ENCODE measurements at places on chromosomes 5 and 9.

- no peak for DNase-seq
Observed at GRCh38 chr9:105854026-105854782, 159.9 kb downstream of the TMEM38B start.

- DNase-seq: no peak
Observed at GRCh38 chr5:132471151-132471907, 19.2 kb downstream of the IRF1 start.

DNA sequence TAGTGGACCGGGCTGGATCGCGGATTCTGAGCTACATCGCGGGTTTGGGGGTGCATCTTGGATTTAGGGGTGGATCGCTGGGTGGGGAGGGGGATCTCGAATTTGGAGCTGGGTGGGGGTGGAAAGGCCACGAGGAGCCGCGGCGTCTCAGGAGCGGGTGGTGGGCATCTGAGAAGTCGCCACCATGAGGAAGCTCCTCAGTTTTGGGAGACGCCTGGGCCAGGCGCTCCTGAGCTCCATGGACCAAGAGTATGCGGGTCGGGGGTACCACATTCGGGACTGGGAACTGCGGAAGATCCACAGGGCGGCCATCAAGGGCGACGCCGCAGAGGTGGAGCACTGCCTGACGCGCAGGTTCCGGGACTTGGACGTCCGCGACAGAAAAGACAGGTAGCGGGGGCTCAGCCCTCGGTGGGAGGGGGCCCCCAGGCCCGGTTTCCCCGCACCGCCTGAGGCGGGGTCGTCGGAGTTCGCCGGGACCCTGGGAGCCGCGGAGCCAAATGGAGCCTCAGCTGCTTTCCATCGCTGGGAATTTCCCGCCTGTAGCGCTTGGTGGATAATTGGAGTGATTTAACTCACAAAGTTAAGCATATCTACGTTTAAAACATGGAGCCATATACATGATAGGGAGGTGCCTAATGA is 376 bp downstream of the ANKRD18B start:
- DNase-seq: no peak

DNA sequence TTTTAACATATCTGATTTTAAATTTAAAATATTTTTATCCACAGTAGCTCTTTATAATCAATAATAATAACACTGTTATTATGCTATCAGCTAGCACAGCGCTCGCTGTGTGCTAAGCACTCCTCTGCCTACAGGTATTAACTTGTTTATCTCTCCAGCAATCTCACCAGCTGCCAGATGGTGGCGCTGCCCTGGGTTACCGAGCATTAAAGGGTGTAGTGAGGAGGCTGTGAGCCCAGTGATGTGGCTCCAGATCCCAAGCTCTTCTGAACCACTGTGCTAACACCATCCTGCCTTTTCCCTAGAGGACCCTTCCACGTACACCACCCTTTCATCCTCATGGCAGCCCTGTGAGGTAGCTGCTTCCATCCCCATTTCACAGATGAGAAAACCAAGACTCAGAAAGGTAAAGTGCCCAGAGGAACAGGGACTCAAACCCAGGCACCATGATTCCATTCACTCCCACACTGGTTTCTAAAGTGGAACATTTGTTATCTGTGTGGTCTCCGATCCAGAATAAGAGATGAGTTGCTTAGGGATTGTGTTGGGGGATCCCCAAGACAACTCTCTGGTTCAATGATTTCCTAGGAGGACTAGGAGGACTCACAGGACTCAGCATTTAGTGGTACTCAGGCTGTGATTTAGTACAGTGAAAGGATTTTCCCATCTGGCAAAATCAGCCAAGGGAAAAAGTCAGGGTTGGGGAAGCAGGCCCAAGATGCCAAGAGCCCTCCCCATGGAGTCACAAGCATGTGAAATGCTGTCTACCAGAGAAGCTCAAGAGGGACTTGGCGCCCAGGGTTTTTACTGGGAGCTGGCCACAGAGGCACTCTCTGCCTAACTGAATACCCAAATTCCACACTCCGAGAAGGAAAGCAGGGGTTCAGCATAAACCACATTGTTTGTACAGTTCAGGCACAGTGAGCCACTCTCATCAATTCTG is 7.0 kb downstream of the IGFBPL1 start:
- DNase-seq: peak; percentile 31

- DNase-seq: no peak
Observed at GRCh38 chr5:138695781-138696180, 57.4 kb upstream of the CTNNA1 start.

DNA sequence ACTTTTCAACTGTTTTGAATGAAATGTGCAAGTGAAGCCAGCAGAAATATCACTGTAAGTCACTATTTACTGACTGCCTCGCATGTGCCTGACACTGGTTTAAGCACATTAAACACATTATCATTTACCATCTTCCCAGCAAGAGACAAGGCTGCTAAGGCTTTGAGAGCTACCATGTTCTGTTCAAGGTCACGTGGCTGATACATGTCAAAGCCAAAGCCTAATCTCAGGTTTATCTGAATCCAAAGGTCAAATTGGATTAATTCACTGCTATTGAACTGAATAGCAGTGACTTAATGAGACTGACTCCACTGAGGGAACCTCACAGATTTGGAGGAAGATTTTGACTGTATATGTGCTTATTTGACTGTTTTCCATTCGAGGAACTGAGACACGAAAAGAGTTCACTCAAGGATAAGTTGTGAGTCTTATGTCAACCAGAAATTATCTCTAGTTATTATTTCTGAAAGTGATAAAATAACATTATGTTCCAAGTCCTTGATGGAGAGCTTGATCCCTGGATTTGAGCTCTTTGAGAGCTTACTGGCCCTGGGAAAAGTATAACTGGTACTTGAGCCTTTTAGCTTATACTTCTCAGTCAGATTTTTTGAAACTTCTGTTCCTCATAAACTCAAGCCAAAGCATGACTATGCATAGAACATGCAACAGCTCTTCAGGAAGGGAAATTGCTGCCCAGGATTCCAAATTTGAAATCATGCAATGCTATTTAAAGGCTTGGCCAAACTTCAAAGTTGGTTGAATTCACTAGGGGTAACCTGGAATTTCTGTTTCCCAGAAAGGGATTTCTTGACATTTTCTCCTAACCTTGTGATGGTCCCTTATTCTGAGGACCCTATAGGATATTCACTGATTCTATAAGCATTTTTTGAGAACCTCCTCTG is 23.4 kb upstream of the ARHGAP26 start:
- DNase-seq: no peak

GRCh38 chr9:112869917-112870316 is 20.8 kb downstream of the SLC46A2 start:
- DNase-seq: no peak

DNA sequence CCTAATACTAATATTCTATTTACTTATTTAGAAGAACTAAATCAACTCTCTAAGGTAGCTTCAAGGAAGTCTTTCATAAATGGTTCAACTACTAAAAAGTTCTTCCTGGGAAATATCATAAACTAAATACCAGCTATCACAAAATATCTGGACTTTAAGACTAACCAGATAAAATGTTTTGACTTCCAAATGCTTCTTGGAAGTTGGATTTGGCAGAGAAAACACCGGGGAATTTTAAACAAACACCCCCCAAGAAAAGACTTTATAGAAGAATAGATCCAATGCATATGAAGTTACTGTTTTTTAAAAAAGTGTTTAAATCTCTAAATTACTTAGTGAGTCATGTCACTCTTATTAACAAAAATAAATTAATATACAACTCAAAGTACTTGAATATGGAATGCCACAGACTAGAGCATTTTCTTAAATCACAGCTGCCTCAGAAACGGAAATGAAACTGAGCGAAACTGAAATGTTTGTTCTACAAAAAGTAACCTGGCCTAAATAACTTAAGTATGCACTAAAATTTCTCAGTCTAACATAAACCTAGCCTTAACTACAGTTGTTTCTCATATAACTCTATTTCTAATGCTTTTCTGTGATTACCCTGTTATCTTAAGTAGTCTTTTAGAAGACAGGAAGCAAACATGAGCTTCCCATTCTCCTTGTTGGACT is 6.8 kb downstream of the ABCA1 start:
- no peak for DNase-seq

DNA sequence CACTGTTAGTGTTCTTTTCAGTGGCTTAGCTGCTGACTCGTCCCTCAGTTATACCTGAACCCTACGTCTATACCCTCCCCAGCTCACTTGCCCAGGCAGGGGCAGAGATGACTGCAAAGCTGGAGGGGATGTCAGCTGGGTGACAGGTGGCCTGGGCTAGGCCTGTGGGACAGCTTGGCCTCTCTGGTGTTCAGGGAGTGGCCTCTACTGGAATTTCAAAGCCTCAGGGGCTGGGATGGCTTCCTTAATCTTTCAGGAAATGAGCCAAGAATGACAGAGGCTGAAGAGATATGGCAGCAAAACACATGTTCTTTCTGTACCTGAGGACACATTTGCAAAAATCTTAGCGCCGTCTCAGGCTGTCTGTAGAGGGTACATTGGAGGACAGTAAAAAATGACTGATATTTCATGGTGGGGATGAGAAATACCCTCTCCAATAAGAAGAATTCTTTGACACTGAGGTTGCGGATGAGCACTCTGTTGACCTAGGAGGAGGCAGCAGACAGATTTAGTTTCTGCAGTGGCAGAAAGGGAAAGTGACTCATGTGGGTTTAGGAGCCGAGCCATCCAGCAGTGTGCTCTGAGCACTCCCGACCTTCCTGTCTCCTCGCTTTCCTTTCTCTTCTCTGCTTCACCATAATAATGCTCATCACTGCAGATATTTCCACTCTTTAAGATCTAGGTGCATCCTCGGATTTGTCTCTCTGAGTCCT is 54.4 kb downstream of the ENTREP1 start:
- DNase-seq: peak; percentile 65

DNA sequence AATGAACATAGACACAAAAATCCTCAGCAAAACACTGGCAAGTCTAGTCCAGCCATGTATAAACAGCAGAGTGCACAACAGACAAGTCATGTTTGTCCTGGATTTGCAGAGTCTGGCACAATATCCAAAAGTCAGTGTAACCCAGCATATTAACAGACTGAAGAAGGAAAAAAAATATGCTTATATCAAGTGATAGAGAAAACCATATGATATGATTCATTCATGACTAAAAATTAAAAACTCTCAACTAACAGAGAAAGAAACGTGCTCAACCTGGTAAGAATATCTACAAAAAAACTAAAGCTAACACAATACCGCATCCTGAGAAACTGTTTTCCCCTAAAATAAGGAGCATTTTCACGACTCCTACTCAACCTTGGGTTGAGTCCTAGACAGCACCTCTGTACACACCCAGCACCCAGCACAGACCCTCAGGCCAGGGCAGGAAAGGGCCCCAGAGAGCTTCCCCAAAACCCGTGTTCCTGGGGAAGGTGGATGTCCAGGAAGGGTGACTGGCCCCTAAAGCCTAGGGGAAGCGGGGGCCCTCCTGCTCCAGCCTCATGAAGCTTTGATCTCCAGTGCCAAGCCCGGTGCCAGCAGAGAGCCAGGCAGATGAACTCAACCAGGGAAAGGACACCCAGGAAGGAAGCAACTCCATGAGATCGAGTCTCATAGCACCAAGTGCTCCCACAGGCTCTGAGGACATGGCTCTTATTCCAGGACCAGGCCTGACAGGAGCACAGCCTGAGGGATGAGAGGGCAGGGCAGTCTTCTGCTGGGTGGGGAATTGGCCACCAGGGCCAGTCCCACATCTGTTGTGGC is 38.9 kb downstream of the ADAMTS2 start:
- DNase-seq: no peak

- no peak for DNase-seq
Observed at GRCh38 chr9:27634879-27635278, 61.6 kb upstream of the C9orf72 start.

- DNase-seq: peak; percentile 52
Observed at GRCh38 chr9:68690088-68690487, 15.0 kb upstream of the PIP5K1B start.

GRCh38 chr5:82334085-82334692 is 56.0 kb upstream of the RPS23 start:
- DNase-seq: no peak

DNA sequence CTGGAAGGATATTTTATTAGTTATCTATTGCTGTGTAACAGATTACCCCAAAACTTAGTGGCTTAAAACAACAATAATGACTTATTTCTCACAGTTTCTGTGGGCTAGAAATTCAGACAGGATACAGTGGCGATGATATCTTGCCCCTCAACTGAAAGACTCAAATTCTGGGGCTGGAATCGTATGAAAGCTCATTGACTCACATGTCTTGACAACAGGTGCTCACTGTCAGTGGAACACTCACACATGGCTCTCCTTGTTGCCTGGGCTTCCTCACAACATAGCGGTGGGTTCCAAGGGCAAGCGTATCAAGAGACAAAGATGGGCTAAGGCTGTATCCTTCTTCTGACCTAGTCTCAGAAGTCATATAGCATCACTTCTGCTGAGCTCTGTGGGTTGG is 3.7 kb upstream of the GNPDA1 start:
- no peak for DNase-seq

- DNase-seq: no peak
Observed at GRCh38 chr9:126926364-126926763, 11.8 kb downstream of the RALGPS1 start.

- peak; percentile 72 for DNase-seq
Observed at GRCh38 chr9:112793213-112793810, 42.8 kb downstream of the SNX30 start.

GRCh38 chr9:133477992-133478850 is 678 bp downstream of the SLC2A6 start:
- DNase-seq: peak; percentile 62

- no peak for DNase-seq
Observed at GRCh38 chr9:19469271-19469670, 60.5 kb downstream of the ACER2 start.

DNA sequence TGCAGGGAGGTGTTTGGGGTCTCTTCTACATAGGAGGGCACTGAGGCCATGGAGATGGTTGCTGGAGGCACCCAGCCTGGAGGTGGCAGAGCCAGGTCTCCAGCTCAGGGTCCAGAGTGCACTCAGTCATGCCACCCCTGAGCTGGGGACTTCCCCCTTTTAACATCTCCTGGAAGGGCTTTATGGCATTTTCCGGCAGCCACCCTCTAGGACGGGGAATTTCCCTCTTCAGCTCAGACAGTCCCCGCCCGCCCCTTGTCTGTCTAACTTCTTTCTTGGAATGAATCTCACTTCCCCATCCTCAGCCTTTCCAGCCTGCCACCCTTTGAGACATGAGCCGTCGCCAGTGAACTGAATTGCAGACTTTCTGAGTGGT is 49.9 kb downstream of the COL15A1 start:
- peak; percentile 44 for DNase-seq

GRCh38 chr9:83512621-83513020 is 25.6 kb downstream of the FRMD3 start:
- no peak for DNase-seq

DNA sequence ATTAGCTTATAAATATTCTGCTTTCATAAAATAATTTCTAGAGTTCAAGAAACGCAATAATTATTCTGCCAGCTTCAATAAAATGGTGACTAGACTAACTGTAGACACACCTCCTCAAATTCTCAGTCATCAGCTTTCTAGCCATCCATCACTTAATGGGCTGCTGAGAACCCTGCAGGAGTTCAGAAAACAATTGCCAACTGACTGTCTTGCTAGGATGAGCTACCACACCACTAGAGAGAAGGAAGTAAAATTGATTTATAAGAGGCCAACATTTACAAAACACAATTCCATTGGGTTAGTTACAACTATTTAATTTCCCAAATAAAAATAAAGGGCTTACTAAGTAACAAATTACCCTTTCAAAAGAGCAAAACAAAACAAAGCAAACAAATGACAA is 126.5 kb upstream of the PAPPA start:
- peak; percentile 40 for DNase-seq

- DNase-seq: peak; percentile 90
Observed at GRCh38 chr5:151740336-151740942, 18.0 kb downstream of the ATOX1 start.

GRCh38 chr9:101707721-101708120 is 30.7 kb downstream of the GRIN3A start:
- DNase-seq: no peak

Measured in M059J (cell line).